Type B pancreatic cell (in vitro differentiated cells): ENCODE measurements at places on chromosomes 7 and 10. TPM values are rescaled to one million over a fixed set of nuclear protein-coding genes. Genes with fewer than 3 reads are reported as not detected.

- DNase-seq = no peak
Measured at GRCh38 chr10:60139290-60139689, 232.9 kb upstream of the CCDC6 start.

DNA sequence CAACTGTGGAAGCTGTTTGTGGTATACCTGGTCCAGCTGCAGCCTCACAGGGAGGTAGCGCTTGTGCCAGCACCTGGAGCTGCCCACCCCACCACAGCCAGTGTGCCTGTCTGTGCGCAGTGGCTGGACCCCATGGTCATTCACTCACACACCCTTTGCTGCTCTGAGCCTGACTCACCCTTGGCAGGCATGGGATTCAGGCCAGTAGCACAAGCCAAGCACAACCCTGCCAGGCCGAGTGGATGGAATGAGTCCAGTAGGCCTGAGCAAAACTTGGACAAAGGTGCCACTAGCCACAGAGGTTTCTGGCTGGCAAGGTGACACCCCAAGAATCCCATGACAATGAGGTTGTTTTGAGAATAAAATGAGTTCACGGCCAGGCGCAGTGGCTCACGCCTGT is 19.0 kb downstream of the RBM48 start:
- no peak for DNase-seq

CLIP2 gene
- 45.0 and 48.9 TPM in 2 replicates for total RNA-seq

DNA sequence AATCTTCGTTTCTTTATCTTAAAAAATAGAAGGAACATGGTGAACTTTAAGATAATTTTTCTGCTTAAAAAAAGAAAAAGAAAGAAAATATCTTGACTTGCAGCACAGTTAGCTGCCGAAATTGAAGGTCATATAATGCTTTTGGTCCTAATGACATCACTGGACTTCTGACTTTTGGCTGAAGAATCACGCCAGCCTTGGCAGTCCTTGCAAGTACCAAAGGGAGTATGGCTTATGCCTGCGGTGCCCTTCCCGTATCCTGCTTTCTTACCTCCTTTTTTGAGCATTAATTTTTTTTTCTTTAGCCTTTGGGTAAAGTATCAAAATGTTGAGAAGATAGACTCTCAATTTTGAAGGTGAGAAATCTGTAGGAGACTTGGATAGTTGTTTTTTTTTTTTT is 7.0 kb downstream of the BMPR1A start:
- DNase-seq = no peak

- DNase-seq = no peak
Measured at GRCh38 chr10:70260734-70261133, 23.1 kb downstream of the NPFFR1 start.

DNA sequence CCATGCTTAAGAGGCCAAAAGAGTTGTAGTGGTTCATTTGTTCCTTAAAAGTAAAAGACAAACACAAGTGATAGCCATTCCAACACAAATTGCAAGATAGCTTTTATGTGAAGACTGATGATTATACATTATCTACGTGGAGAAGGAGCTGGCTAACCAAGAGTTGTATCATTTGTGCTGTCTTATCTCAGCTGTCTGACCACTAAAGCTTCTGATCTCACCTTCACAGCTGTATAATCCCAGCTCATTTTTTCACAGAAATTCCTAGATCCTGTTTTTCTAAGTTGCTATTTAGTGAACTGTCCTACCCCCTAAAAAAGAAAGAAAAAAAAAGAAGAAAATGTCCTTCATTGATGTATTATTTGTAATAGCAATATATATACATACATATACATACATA is 9.8 kb downstream of the USP6NL start:
- DNase-seq = no peak

ADAMTS14 gene
- total RNA-seq = 0.29 and 1.4 TPM in 2 replicates

TIMM23 gene
- total RNA-seq = 62.0 and 65.0 TPM in 2 replicates

TMEM270 gene
- total RNA-seq = 0.57 TPM in 1 of 2 replicates, not detected in the other

DNA sequence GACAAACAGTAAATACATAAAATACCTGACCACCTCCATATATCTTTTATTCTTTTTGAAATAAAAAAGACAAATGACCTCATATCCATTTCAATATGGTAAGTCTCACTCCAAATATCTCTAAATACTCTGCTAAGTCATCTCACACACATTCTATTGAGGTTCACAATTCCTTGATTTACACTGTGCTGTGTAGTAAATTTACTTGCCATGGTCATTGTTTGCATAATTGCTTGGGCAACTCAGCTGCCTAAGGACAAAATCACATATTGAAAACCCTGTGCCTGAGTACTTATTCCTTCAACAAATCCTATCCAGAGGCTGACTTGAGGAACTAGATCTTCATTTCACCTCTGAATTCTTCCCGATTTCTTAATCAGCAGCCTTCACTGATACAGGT is 176.4 kb downstream of the THSD7A start:
- DNase-seq = no peak
